WERI-Rb-1 (cell line): ENCODE measurements at places on chromosomes 16 and 17.

DNA sequence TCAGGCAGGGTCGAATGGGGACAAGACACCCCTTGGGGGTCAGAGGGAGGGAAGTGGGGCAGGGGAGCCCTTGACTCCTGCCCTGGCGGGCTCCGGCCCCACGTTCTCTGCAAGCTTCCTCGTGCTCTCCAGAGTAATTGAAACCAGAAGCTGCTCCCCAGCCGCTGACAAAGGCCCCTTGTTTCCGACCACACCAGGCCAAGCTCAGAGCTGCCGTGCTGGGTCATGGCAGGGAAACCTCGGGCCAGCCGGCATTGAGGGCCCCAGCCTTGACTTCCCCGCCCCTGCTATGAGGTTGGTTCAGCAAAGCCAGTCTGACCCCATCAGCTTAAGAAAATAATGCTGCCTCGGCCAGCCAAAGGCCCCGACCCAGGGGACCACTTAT lies 43.3 kb downstream of the TIMM22 start:
- no peak for DNase-seq

DNA sequence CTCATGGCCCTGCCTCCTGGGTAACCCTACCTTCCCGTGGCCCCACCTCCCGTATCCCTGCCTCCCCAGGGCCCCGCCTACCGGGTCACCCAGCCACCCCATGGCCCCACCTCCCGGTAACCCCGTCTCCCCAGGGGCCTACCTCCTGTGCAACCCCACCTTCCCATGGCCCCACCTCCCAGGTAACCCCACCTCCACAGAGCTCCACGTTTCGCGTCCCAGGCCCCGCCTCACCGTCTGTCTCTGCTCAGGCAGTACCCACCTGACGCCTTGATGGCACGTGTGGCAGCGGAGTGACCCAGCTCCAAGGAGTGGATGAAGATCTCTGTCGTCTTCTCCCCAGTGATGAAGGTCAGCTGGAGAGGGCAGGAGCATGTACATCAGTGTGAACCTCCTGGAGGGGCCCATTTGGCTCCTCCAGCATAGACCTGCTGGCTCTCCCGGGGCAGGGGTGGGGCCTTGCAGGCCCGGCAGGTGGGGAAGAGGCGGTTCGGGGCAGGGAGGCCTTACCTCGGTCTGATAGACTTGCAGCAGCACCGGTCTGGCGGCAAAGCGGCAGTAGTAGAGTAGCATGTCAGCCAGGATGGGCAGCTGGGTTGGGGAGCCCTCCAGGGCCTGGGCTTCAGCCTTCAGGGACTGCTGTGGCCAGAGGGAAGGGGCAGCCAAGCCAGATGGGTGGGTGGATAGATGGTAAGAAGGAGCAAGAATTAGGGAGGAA lies 18.7 kb upstream of the PIK3R6 start:
- DNase-seq = no peak

DNA sequence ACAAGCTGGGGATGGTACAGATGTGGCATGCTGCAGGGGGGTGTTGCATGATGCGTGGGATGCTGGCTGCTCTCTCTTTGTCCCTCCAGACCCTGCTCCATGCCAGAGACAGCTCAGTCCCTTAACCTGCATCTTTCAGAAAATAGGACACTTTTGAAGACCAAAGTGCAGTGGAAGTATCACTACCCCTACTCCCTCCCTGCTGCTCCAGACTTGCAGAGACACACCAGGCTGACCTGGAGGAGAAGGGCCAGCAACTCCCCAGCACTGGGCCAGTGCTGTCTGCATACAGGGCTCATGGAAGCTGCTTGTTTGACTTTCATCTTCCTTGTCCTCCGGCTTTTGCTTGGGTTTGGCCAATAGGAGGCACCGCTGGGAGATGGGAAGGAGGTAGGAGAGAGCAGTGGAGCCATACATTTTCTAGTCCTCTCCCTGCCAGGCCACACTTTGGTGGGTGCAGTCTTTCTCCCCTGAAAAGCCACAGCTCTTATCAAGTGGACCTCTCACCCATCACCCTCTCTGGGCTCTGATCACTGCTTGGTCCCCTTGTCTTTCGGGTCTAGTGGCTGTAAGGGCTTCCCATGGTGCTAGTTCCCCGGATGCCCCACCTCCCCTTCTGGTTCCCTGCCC lies 46.1 kb upstream of the NKD1 start:
- DNase-seq = no peak

DNA sequence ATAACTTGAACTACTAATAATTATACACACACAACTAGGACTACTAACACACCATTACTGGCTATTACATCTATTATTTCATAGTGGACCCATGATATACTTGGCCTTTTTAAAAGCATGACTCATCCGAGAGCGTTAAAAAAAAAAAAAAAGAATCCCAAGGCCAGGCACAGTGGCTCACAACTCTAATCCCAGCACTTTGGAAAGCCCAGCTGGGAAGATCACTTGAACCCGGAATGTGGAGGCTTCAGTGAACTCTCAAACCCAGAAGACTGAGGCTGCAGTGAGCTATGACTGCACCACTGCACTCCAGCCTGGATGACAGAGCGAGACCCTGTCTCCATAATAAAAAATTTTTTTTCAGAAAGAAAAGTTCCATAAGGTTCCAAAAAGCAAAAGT lies 3.1 kb downstream of the GLG1 start:
- no peak for DNase-seq

DNA sequence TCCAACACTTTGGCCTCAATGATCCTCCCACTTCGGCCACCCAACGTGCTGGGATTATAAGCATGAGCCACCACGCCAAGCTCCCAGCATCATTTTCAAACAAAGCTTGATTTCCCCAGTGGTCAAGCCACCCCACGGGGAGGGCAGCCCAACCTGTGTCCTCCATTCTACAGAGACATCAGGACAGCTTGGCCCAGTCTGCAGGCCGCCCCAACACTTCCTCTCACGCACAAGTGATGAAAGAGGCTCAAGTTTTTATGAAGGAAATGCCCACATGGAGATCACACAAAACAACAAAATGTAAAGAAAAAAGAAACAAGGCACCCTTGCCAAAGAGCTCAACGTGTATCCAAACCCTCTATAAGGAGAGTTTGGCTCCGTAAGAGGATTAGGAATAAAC lies 112.4 kb downstream of the XYLT1 start:
- no peak for DNase-seq

- DNase-seq = no peak
These were observed 544 bp downstream of the CCP110 start for GRCh38 chr16:19524356-19524615.

- peak; percentile 56 for DNase-seq
These were observed 154.2 kb downstream of the MRM1 start for GRCh38 chr17:36755586-36755985.
